ENCODE measurements at places on chromosomes 5 and 9. TPM values are rescaled to one million over a fixed set of nuclear protein-coding genes. Genes with fewer than 3 reads are reported as not detected.

DNA sequence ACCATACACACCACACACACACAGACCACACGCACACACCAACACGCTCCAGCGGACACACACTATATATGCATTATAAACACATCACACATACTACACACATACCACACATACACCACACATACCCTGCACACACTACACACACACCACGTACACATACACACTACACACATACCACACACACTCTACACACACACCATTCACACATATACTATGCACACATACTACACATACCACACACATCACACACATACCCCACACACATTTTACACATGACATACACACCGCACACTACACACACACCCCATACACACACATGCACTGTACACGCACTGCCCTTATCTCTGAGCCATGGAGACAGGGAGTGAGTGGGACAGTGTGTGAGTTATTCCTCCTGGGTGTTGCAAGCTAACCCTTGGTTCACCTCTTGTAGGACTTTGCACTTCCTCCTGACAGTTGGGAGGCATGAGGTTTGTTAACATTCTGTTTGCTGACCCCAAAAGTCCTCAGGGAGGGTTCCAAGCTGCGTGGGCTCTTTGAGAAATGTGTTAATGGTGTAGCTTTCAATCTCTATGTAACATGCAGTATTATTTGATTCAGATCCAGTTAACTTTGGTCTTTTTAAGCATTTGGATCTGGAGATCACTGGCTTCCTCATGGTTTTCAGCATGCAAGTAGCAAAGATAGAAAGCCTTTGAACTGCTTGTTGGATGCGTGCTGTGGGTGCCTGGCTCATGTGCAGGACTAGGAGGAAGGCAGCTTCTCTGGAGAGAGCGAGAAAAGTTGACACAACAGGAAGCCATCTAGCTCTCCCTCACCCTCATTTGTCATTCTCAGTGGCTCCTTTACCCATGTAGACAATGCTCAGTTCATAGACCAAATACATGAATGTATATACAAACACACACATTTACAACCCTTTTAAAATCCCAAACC, 13.7 kb downstream of the IL31RA start:
- DNase-seq, result no peak
- no peaks in the 10 kb centered on the region for H3K4me1 ChIP-seq
- no peaks in the 10 kb centered on the region for H3K27me3 ChIP-seq
- no peak overlapping the region for H3K4me3 ChIP-seq

- peaks cover 51% of the 10 kb centered on the region for H3K4me1 ChIP-seq
- H3K27me3 ChIP-seq, result no peaks in the 10 kb centered on the region
- H3K4me3 ChIP-seq, result no peak overlapping the region
- H3K27ac ChIP-seq, result peak overlapping the region; percentile 10
- DNase-seq, result no peak
Measured at GRCh38 chr5:141603923-141604717, 14.7 kb downstream of the DIAPH1 start.

GRCh38 chr9:8868632-8869031, 1069.1 kb upstream of the DMAC1 start:
- no peaks in the 10 kb centered on the region for H3K36me3 ChIP-seq
- H3K27ac ChIP-seq, result no peak overlapping the region
- no peak overlapping the region for H3K4me3 ChIP-seq
- no peaks in the 10 kb centered on the region for H3K4me1 ChIP-seq

- no peaks in the 10 kb centered on the region for H3K27me3 ChIP-seq
- H3K36me3 ChIP-seq, result no peaks in the 10 kb centered on the region
- no peak for DNase-seq
Measured at GRCh38 chr9:93483497-93483896, 30.1 kb upstream of the FAM120AOS start.

- no peak for DNase-seq
- no peak overlapping the region for H3K27ac ChIP-seq
- no peaks in the 10 kb centered on the region for H3K36me3 ChIP-seq
- H3K27me3 ChIP-seq, result no peaks in the 10 kb centered on the region
Measured at GRCh38 chr5:154214371-154215106, 24.0 kb downstream of the GALNT10 start.

PTPDC1 gene
- 4.3 TPM for total RNA-seq

DNA sequence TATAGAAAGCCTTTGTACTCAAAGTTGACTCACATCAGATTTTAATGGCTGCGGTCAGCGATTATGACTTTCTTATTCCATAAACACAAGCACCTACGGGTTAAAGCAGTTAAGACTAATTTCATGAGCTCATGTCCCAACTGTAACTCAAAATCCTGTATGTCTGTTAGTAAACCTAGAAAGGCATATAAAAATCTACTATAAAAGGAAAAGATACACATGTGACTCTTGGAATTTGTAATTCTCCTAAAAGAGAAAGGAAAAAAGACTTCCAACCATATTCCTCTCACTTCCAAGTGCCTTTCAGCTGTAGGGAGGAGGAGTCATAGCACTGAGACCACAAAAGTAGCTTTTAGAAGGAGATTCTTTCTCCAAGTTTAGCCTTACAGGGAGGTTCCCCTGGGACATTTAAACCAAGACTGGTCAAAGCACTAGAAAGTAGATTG, 129.1 kb downstream of the EBF1 start:
- H3K27me3 ChIP-seq, result no peaks in the 10 kb centered on the region
- H3K27ac ChIP-seq, result no peak overlapping the region
- no peaks in the 10 kb centered on the region for H3K36me3 ChIP-seq
- H3K4me1 ChIP-seq, result no peaks in the 10 kb centered on the region
- H3K4me3 ChIP-seq, result no peak overlapping the region

GRCh38 chr5:20575571-20575970, 587.6 kb upstream of the CDH18 start:
- H3K36me3 ChIP-seq, result no peaks in the 10 kb centered on the region
- no peaks in the 10 kb centered on the region for H3K4me1 ChIP-seq
- H3K27me3 ChIP-seq, result peaks cover 4% of the 10 kb centered on the region
- no peak overlapping the region for H3K27ac ChIP-seq
- no peak for DNase-seq

GRCh38 chr9:72734631-72735030, 213.2 kb downstream of the TMC1 start:
- H3K27ac ChIP-seq, result no peak overlapping the region
- H3K4me3 ChIP-seq, result no peak overlapping the region
- no peak for DNase-seq

LOX gene
- total RNA-seq, result 8.8 TPM

DNA sequence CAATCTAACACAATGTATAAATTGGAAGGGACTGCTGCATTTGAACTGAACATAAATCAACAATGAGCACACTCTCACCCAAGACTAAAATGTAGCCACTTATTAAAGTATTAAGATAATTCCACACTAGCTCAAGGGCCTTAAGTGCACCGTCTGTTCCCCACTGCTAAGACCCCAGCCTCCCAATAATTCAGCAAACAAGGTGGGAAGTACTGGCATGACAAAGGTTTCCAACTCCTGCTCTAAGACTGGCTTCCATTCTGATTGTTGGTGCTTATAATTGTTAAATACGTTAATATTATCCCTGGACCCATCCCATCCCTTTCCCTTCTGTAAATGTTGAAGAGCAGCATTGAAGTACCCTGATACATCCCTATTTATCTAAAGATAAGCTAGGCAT, 636.7 kb downstream of the NR2F1-AS1 start:
- no peaks in the 10 kb centered on the region for H3K4me1 ChIP-seq
- no peak overlapping the region for H3K27ac ChIP-seq
- H3K36me3 ChIP-seq, result no peaks in the 10 kb centered on the region
- H3K4me3 ChIP-seq, result no peak overlapping the region
- DNase-seq, result no peak

GRCh38 chr9:98121058-98121457, 2.0 kb upstream of the TRIM14 start:
- no peak overlapping the region for H3K27ac ChIP-seq
- H3K4me1 ChIP-seq, result no peaks in the 10 kb centered on the region
- no peak overlapping the region for H3K4me3 ChIP-seq
- no peak for DNase-seq

CCL19 gene
- total RNA-seq, result 0.35 TPM

GRCh38 chr5:163867738-163868137, 362.3 kb downstream of the MAT2B start:
- no peak overlapping the region for H3K27ac ChIP-seq
- H3K4me1 ChIP-seq, result no peaks in the 10 kb centered on the region
- DNase-seq, result no peak
- no peaks in the 10 kb centered on the region for H3K27me3 ChIP-seq
- no peak overlapping the region for H3K4me3 ChIP-seq

LMX1B gene
- 0.69 TPM for total RNA-seq

DNA sequence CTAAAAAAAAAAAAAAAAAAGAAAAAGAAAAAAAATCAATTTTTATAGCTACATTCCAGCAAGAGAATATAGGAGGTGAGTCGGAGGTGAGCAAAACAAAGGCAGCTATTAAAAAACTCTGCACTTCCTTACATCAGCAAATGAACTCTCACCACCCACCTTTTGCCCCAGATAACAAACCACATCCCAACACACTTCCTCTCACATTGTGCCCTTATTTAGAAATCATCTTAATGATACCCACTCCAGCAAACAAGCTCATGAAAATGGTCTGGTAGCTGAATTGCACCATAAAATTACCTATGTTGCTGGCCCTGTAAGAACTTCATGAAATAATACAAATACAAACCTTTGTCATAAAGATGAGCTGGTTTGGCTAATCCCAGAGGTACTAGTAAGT, 82.9 kb downstream of the CEMIP2 start:
- DNase-seq, result no peak
- no peak overlapping the region for H3K27ac ChIP-seq
- no peaks in the 10 kb centered on the region for H3K36me3 ChIP-seq
- H3K4me1 ChIP-seq, result no peaks in the 10 kb centered on the region
- H3K4me3 ChIP-seq, result no peak overlapping the region

DNA sequence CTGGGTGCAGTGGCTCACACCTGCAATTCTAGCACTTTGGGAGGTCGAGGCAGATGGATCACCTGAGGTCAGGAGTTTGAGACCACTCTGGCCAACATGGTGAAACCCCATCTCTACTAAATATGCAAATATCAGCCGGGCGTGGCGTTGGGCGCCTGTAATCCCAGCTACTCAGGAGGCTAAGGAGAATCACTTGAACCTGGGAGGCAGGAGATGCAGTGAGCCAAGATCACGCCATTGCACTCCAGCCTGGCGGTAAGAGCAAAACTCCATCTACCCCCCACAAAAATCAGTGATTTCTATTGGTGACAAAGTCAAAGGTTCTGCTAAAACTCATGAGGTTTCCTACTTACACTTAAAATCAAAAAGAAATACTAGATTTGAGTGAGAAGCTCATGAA, 18.8 kb downstream of the CSNK1A1 start:
- no peaks in the 10 kb centered on the region for H3K27me3 ChIP-seq
- no peak for DNase-seq
- H3K4me1 ChIP-seq, result peaks cover 29% of the 10 kb centered on the region
- H3K4me3 ChIP-seq, result no peak overlapping the region
- H3K36me3 ChIP-seq, result no peaks in the 10 kb centered on the region

DNA sequence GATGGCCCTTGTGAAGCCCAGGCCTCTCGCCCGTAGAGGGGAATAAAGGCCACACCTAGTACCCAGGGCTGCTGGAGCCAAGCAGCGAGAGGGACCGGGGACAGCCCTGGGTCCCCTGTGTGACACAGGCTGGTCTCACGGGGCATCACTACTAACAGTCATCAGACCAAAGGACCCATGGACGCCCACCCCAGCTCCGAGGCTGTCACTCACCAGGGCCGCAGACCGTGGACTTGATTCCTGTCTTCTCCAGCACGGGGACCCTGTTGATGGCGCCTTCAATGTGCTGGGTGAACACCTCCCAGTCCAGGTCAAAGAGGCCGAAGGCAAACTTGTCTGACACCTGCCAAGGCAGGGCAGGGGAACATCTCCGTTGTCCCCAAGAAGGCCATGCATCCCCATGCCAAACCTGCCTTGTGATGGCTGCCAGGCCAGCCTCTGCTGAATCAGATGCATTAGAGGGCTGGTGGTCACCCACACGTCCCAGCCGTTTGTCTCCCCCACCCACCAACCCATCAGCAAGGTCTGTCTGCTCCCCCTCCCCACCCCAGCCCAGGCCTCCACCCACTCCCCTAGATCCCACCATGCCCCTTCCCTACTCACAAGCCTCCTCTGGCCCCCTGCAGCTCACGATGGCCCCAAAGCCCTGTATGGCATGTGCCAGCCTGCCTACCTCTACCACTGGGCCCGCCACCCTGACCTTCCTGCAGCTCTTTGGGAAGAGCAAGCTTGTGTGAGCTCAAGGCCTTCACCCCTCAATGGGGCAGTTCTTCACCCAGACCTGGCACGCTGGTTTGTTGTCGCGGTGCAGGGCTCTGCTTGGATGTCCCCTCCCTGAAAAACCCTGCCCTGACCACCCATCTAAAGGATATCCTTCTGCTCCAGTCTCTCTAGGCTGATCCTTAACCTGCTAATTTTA, 20.8 kb downstream of the SARDH start:
- no peaks in the 10 kb centered on the region for H3K4me1 ChIP-seq
- peaks cover 9% of the 10 kb centered on the region for H3K36me3 ChIP-seq
- no peak overlapping the region for H3K27ac ChIP-seq
- no peaks in the 10 kb centered on the region for H3K27me3 ChIP-seq
- DNase-seq, result peak; percentile 17

- no peaks in the 10 kb centered on the region for H3K27me3 ChIP-seq
- peaks cover 27% of the 10 kb centered on the region for H3K4me1 ChIP-seq
- no peaks in the 10 kb centered on the region for H3K36me3 ChIP-seq
- H3K27ac ChIP-seq, result peak overlapping the region; percentile 84
- DNase-seq, result peak; percentile 32
Measured at GRCh38 chr5:177368869-177369644, 11.3 kb downstream of the RGS14 start.

SCGB3A2 gene
- total RNA-seq, result not detected

Measured in pancreas (tissue), 10 donors.